Central memory CD8-positive, alpha-beta T cell (primary cell): ENCODE measurements at places on chromosomes 16 and 17.

GRCh38 chr16:57667526-57668262 is 412 bp upstream of the ADGRG3 start:
- peaks cover 11% of the 10 kb centered on the region for H3K4me1 ChIP-seq
- H3K27ac ChIP-seq = no peak overlapping the region
- peaks cover 7% of the 10 kb centered on the region for H3K36me3 ChIP-seq
- H3K4me3 ChIP-seq = no peak overlapping the region
- no peaks in the 10 kb centered on the region for H3K27me3 ChIP-seq

GRCh38 chr16:534856-535445 is 7.4 kb downstream of the CAPN15 start:
- peaks cover 11% of the 10 kb centered on the region for H3K4me1 ChIP-seq
- H3K36me3 ChIP-seq = peaks cover 3% of the 10 kb centered on the region
- H3K27ac ChIP-seq = no peak overlapping the region
- no peak overlapping the region for H3K4me3 ChIP-seq

GRCh38 chr17:57679906-57680695 is 65.0 kb downstream of the CCDC182 start:
- H3K36me3 ChIP-seq = peaks cover 8% of the 10 kb centered on the region
- no peak for DNase-seq
- H3K27ac ChIP-seq = no peak overlapping the region
- peaks cover 2% of the 10 kb centered on the region for H3K4me1 ChIP-seq
- H3K4me3 ChIP-seq = no peak overlapping the region

DNA sequence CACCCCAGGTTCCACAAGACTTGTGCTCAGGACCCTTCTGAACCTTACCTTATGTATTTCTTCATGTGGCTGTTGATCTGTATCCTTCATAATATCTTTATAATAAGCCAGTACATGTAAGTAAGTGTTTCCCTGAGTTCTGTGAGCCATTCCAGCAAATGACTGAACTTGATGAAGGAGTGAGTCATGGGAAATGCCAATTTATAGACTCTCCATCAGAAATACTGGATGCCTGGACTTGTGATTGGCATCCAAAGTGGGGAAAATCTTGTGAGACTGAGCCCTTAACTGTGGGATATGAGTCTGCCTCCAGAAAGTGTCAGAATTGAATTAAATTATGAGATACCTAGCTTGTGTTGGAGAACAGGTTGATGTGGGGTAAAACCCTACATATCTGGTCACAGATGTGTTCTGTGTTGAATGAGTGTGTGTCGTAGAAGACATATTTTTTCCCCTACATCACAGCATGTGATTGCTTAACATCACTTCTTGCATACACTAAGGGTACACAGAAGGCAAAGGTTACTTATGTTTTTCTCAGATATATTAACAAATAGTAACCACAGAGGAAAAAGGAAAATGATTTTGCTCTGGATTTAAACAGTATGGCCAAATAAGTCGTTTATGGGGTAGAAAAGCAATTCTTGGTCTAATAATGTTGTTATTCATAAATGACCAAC is 70.2 kb upstream of the NETO2 start:
- no peak for DNase-seq
- no peaks in the 10 kb centered on the region for H3K27me3 ChIP-seq
- H3K4me1 ChIP-seq = no peaks in the 10 kb centered on the region
- H3K36me3 ChIP-seq = peaks cover 20% of the 10 kb centered on the region
